ENCODE measurements at places on chromosomes 3 and 15.

GRCh38 chr15:68888419-68888818, 41.9 kb upstream of the SPESP1 start:
- no peak for ATAC-seq

DNA sequence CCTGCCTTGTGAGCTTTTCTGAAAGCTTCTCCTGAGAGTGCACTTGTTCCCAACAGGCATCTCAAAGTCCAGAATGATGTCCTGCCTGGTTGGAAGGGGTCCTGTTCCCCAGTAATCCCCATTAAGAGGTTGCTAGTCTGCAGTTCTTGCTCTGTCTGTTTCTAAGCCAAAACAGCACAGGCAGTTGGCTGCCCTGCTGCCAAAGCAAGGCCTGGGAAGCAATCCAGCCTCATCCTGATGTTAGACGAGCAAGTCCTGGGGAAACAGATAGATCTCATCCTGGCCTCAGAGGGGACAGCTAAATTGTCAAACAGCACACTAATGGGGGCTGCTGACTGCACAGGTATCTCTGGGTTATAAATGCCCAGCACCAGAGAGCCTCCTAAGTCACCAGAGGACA, 198.0 kb downstream of the EPHB1 start:
- ATAC-seq = no peak

DNA sequence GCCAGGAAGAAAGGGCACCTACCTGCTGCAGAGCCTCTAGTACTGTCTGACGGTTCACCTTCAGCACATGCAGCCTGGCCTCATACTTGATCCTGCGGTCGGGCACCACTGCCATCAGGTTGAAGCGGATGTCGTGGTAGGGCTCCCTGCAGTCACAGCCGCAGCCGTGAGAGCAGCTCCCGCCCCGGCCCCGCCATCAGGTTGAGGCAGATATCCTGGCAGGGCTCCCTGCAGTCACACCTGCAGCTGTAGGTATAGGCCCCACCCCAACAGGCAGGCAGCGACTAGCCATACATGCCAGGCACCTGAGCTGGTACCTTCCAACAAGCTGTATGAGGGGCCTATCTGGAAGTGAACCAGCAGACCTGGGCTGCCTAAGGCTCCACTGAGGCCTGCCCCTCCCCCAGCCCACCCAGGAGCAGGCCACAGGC, 38.7 kb downstream of the SEMA3G start:
- no peak for ATAC-seq

GRCh38 chr15:48751595-48751994, 59.3 kb downstream of the CEP152 start:
- ATAC-seq = no peak

- no peak for ATAC-seq
Observed at GRCh38 chr3:133377396-133377795, 22.5 kb upstream of the BFSP2 start.

- no peak for ATAC-seq
Observed at GRCh38 chr3:118180853-118181252, 853.8 kb downstream of the IGSF11 start.

GRCh38 chr3:20564966-20565365, 379.0 kb upstream of the SGO1 start:
- ATAC-seq = no peak

GRCh38 chr3:47761046-47761445, 20.6 kb downstream of the SMARCC1 start:
- ATAC-seq = no peak

DNA sequence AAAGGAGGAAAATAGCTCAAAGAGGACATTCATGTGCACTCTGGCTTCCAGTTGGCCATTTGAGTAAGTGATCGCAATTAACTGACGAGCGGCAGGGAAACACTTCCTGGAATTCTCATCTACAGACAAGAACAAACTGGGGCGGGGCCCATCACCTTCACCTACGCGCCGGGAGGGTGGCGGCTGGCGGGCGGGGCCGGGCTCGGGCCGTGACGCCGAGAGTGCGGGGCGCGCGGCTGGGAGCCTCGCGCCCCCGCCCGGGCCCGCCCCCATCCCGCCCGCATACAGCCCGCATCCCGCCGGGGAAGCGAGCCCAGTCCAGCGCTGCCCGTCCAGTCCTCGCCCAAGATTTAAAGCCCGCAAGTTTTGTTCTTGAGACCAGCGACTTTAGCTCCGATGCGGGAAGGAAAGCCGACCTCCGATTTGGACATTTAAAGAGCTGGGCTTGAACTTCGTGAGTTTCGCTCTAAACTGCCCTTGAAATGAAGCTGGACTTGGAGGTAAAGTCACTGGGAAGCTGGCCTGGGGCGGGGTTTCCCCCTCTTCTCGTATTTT, at the start of gene B3GNT5:
Gene B3GNT5 (plus strand): TSS at position 281 of the 555 bp plus-strand sequence. CDS start 16,546 bp downstream, outside the sequence.
- ATAC-seq = peak; percentile 46

- no peak for ATAC-seq
Observed at GRCh38 chr3:128100161-128100560, 23.5 kb downstream of the RUVBL1 start.
